ENCODE measurements at places on chromosomes 2 and 18. TPM values are rescaled to one million over a fixed set of nuclear protein-coding genes. Genes with fewer than 3 reads are reported as not detected.

Gene KIF1A
- not detected for total RNA-seq

Gene CD28
- total RNA-seq, result not detected

Gene TGFA
- not detected for total RNA-seq

Gene DYNAP
- not detected for total RNA-seq

Gene SPC25
- total RNA-seq, result 2.6 TPM

Data from uterine smooth muscle cell (primary cell).